ENCODE measurements at places on chromosomes 1 and 21.

DNA sequence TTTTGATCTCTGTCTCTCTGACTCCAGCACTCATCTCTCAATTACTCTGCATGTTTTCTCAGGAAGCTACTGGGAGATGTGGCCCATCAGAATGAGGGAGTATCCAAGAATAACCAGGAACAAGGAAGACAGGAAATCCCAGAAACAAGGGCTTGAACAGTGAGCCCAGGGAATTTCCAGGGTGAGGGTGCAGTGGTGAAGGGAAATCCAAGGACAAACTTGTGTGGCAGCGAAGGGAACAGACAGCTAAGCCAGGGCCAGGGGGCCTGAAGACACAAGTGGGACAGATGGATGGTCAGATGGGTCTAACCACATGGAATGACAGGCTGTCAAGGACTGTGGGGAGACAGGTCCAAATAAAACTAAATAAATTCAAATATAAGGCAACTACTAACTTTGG, 121.8 kb upstream of the ERRFI1 start:
- DNase-seq: no peak

DNA sequence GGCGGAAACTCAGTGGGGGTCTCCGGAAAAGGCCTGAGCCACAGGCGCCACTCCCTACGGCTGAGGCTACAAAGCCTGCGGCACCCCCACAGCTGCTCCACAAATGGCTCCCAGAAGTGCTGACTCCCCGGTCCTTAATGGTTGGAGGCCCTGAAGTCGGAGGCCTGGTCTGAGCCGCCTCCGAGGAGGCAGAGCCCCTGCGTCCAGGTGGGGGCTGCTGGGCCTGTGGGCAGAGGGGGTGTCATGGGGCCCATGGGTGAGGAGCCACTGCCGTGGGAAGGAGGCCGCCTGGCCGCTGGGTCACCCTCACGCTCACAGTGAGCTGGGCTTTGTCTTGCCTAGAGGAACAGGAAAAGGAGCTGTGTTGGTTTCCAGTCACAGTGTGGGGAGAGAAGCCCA, 12.4 kb upstream of the COL18A1 start:
- DNase-seq: no peak

DNA sequence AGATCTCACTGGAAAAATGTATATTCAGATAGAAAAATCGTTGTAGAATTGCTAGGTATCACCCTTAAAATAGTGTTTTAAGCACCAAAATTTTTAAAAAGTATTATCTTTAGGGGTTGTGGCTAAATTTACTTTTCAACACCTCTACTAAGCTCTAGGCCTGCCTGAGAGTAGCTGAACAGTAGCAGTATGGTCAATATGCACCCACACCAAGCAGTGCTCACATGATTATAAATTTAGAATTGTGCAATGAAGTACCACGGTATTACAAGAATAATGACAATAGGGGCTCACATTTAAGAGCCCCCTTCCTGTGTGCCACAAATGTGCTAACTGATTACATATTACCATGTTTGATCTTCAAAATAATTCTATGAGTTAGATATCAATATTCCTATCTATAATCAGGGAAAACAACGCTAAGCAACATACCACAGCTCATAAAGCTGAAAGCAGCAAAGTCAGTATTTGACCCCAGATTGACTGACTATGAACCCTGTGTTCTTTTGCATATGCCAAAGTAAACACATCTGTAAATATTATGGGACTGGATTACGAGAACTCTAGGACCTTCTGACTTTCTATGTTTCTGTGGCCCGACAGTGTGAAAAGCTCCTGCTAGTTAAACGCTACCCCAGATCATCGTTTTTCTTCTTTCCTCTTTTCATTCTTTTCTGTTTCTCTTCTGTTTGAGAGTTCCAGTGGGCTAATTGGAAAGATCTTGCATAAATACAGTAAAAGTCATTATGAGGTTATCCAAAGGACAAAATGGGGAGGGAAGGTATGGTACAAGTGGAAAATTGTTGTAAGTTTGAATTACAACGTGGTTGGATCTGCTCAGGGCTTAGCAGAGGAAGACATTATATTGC, 201.1 kb upstream of the C1orf87 start:
- no peak for DNase-seq

- DNase-seq: no peak
These were observed 223.2 kb upstream of the C1orf87 start for GRCh38 chr1:60296794-60297193.

DNA sequence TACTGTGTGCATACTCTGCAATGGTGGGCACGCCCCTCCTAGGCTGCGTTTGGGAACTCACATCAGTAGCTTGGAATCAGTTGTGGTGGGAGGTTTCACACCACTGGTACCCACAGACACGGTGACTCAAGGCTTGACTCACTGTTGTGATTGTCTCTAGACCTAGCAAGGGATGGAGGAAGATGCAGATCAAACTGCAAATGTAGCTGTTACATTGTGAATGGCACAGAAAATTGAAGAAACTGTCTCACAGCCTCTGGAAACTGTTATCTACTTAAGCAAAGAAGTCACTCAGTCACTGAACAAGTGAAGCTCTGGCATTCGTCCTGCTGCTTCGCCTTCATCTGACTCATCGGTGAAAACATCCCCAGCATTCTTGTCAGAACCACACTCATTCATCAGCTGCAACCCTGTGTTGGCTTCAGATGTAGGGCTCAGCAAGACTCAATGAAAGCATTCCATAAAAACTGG, 59.5 kb downstream of the POFUT2 start:
- DNase-seq: no peak

- DNase-seq: no peak
These were observed 85.6 kb upstream of the ZP4 start for GRCh38 chr1:237976331-237976730.

DNA sequence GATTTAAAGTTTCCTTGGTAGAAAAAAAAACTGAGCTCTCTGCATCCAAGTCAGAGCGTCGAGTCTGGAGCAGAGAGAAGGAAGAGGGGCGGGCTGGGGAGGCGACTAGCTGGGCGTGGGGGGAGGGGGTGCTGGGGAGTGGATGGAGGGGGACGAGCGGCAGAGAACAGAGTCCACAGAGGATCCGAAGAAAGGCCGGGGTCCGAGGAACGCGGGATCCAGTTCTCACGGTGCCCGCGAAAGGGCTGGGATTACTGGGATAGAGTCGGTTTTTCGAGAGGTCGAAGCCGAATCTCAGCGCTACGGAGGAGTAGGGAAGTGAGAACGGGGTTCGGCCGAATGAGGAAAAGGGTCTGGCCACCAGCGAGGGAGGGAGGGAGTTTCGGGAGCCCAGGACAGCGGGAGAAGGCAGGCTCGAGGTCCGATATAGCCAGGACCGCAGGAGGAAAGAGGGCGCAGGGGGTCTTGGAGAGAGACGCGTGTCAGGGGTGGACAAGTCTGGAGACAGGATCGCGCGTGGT, 665 bp downstream of the DAB1 start:
- DNase-seq: peak; percentile 17

DNA sequence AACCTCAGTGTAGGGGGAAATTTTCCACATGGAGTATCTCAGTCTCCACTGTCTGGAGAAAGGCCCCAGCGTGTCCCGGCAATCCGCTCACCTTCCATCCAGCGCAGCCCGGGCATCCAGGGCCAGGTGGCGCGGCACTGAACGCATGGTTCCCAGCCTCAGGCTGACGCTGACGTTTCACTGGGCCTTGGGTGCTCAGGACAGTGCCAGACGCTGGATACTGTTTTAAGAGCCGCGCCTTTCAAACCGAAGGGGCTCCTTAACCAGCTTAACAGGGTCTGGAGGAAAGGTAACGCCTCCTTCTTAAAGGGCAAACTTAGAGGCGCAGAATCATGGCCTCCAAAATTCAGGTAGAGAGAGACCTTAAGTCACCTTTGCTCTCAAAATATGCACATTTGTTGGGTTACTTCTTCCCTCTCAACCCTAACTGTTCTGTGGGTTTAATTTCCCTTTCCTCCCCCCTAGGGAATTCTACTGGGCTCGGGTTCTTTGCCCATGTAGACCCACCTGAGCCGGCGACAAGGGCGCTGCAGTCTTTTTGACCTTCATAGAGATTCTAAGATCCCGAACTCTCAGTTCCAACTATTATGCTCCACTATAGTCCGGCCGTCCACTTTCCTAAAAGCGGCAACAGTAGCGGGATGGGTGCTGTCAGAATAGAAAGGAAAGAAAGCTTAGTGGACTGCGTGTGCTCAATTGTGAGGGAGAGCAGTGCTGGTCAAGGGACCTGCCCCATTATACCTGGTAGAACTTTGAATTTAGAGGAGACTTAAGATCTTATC, 3.5 kb upstream of the LHX9 start:
- DNase-seq: no peak

DNA sequence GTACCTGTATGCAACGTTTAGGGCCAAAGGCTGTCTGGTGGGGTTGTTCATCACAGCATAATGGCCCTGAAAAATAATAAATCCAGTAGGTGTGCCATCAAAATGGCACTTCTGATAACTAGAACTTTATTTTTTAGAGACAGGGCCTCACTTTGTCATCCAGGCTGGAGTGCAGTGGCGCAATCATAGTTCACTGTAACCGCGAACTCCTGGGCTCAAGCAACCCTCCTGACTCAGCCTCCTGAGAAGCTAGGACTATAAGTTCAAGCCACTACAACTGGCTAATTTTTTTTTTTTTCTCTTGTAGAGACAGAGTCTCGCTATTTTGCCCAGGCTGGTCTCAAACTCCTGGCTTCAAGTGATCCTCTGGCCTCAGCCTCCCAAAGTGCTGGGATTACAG, 4.7 kb downstream of the SNAPIN start:
- no peak for DNase-seq

DNA sequence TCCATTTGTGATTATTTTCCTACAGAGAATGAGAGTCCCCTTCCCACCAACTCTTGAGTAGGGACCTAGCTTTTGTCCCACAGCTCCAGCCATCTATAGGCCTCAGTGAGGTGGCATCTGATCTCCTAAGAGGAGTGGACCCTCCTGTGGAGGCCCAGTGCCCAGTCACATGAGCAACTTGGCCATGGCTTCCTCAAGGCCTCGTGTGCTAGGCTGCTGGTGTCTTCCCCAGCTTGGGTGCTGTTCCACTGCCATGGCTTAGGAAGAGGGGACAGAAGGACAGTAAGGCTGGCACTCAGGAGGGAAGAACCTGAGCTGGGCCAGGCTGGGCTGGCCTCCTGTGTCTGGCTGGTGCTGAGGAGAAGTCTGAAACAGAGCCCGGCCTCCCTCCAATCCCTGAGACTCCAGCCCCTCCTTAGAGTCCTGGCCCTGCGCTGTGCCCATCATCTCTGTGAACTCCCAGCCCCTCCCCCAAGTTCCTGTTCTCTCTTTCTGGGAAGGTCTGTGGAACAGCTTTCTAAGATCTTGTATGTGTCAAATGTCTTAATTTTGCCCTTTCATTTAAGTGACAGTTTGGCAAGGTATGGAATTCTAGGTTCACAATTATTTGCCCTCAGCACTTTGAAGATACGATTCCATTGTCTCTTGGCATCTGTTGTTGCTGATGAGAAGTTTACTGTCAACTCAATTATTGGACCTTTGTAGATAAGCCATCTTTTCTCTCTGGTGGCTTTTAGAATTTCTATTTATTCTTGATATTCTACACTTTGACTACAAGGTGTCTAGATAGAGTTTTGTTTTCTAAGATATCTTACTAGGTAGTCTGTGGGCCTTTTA, 7.1 kb upstream of the KCNQ4 start:
- DNase-seq: no peak

DNA sequence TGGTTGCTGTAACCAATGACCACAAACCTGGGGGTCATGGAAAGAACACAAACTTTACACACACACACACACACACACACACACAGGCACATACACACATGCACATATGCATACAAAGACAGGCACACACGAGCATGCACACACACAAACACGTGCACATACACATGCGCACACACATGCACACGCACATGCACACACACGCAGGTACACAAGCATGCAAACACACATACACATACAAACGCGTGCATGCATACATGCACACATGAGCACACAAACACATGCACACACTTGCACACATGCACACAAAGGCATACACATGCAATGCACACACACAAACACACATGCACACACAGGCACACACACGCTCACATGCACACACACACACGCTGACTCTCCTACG, 44.0 kb downstream of the UBASH3A start:
- no peak for DNase-seq

DNA sequence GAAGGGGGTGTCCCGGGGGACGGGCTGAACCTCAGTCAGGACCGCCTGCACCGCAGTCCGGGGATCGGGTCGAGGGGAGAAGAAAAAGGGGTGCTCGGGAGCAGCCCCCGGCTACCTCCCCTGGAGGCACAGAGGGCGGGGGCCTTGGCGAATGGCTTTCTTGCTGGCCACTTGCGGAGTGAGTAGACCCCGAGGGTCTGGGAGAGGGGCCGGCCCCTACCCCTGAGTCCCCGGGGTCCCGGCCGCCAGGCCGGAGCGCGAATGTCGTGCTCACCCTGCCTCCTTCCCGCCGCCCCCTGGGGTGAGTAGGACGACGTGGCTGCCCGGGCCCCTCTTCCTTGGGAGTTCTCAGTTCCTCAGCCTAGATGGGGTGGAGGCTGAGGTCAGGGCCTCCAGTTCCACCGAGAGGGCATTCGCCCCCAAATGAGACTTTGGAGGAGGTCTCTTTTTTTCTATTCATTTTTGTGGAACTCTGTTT, 113.0 kb downstream of the OSBPL9 start:
- no peak for DNase-seq

- no peak for DNase-seq
These were observed 167.1 kb downstream of the ZBTB18 start for GRCh38 chr1:244218220-244218619.

- DNase-seq: no peak
These were observed 363.1 kb upstream of the ADGRL2 start for GRCh38 chr1:81437649-81438048.

- DNase-seq: no peak
These were observed 130.7 kb upstream of the BMP8A start for GRCh38 chr1:39360731-39361130.

- no peak for DNase-seq
These were observed 440 bp downstream of the TNFRSF25 start for GRCh38 chr1:6465461-6466005.

DNA sequence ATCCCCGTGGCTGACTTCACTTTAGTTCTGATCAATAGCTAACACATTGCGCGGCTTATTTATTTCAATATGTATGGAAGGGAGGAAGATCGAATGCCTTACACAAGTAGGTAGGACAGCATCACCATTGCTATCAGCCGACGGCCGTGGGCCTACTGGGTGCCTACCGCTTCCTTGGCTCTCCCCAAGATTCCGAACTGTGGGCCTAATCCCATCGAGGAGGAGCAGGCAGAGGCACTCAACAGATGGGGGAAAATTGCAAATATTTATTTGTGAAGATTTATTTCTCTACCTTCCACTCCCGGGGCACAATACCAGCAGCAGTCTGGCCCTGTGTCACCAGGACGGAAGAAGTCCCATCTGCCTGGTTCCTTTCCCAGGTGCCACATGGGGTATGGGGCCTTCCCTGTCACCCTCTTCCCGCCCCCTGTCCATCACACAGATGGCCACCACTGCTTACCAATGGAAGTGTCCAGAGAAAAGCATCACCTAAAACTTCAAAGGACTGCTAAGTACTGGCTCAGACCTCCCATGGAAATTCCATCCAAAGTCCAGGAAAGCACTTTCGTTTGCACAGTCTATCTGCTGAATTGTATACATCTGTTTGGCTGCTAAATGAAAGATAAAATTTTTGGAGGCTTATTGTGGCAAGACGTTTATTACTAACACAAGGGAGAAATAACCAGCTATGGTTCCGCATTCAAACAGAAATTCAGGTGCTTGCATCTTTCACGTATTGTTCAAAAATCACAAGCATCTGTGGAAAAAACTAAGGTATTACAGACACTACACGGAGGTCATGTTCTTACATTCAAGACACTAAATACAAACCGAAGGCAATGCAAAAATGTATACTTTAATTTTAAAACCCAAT, 11.8 kb downstream of the AGT start:
- DNase-seq: no peak
